ENCODE measurements at places on chromosomes 3 and 15.

DNA sequence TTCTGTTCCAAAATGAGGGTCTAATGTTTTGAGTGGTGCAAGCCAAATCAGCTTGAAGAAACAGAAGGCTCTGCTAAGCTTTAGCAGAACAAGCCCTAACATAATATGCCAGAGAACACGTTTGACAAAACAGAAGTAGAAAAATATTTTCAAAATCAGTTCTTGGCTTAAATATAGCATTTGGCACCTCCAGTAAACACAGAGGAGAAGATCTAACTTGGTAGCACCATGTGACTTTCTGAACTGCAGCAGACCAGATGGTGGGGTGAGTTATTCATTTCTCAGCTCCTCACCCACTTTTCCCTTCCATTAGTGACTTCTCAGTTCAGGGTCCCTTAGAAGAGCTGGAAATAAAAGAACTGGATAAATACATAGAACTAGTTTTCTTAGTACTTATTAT is 395.8 kb downstream of the MAGI1 start:
- peak; percentile 10 for DNase-seq

GRCh38 chr3:61960976-61961375 is 399.6 kb downstream of the PTPRG start:
- no peak for DNase-seq

GRCh38 chr3:190302212-190302867 is 19.9 kb downstream of the CLDN1 start:
- no peak for DNase-seq

DNA sequence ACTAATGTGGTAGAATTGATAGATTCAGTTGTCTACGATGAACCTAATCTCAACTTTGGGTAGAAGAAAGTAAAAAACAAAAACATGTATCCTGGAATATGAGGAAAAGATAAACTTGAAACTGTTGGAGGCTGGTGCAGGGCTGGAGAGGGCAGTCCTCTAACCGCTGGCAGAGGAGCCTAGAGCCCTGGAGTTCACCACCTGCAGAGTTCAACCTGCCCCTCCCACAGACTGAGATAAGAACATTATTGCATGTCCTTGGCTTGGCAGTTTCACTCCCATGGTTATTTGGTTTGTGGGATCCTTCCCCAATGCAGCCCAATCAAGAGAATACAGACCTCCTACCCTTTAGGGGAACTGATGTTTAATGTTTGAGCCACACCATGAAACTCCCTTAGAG is 53.2 kb upstream of the GATM start:
- no peak for DNase-seq

GRCh38 chr3:179324270-179324754 is 1.5 kb downstream of the ZNF639 start:
- peak; percentile 46 for DNase-seq

DNA sequence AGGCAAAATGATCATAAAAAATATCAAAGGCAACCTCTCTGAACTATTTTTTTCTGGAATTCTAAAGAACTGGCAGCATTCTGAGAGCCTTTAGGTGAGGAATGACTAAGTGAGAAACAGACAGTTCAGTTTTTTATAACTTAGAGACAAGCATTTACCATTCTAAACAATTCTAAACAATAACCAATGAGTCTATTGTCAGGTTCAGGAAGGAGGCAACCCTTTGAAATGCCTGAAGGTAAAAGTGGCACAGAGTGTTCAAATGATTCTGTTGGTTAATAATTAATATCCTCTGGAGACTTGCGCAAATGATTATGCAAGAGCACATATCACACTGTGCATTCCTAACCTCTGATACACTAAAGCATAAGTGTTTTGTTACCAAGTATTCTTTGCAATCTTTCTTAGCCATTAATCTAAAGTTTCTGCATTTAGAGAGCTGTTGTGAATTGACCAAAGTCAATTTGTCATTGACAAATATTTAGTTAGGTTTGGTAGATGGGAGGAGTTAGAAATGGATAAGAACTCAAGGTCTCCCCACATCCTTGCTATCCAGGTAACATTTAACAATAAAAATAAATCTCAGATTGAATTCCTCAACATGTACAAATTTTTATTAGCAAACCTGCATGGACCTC is 9.2 kb upstream of the TGFBR2 start:
- no peak for DNase-seq

- DNase-seq, result no peak
These were observed 12.7 kb upstream of the GHRL start for GRCh38 chr3:10305331-10305902.

- DNase-seq, result peak; percentile 69
These were observed 50.9 kb downstream of the MYL3 start for GRCh38 chr3:46812237-46812791.

- peak; percentile 57 for DNase-seq
These were observed 45.5 kb downstream of the PPM1L start for GRCh38 chr3:160801386-160802118.

- DNase-seq, result no peak
These were observed 157.5 kb downstream of the PDZRN3 start for GRCh38 chr3:73467211-73467610.

DNA sequence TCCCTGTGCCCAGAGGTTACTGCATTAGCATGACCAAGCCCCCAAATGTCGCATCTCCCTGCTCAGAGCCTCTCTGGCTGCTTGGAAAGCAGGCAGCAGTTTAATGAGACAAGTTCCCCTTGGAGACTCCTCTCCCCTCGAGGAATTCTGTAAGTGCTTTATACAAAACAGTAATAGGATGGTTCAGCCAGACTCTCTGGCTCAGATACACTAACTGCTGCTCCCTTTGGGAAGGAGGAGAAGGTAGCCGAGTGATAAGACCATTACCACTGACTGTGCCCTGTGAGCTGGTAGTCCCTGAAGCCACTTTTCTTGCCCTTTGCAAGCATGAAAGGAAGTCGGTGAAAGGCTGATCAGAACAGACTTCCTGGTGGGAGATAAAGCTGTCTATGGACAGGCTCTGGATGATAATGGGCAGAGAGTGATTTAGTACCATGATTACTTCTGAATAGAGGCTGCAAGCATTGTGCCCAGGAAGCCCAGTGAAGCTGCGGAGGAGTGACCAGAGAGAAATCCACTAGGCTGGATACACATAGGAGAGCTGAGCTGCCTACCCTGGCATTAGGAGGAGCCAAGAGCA is 100.8 kb downstream of the SEMA6D start:
- no peak for DNase-seq

GRCh38 chr3:53834429-53835095 is 11.7 kb downstream of the CHDH start:
- DNase-seq, result no peak

- peak; percentile 72 for DNase-seq
These were observed 23.4 kb downstream of the FOXL2 start for GRCh38 chr3:138923531-138923994.

- no peak for DNase-seq
These were observed 94.7 kb downstream of the CCNL1 start for GRCh38 chr3:157065201-157065600.

DNA sequence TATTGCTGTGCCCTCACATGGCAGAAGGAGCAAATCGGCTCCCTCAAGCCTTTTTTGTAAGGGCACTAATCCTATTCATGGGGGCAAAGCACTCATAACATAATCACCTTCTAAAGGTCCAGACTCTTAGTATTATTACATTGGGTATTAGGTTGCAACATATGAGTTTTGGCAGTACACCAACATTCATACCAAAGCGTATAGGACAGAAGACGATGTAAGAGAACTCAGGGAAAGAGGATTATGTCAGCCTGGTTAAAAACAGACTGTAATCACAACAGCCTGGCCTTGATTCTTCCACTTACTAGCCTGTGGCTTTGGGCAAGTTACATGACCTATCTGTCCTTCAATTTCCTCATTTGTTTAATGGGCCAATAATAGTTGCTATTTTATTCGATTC is 828.5 kb upstream of the NECTIN3 start:
- DNase-seq, result peak; percentile 1

DNA sequence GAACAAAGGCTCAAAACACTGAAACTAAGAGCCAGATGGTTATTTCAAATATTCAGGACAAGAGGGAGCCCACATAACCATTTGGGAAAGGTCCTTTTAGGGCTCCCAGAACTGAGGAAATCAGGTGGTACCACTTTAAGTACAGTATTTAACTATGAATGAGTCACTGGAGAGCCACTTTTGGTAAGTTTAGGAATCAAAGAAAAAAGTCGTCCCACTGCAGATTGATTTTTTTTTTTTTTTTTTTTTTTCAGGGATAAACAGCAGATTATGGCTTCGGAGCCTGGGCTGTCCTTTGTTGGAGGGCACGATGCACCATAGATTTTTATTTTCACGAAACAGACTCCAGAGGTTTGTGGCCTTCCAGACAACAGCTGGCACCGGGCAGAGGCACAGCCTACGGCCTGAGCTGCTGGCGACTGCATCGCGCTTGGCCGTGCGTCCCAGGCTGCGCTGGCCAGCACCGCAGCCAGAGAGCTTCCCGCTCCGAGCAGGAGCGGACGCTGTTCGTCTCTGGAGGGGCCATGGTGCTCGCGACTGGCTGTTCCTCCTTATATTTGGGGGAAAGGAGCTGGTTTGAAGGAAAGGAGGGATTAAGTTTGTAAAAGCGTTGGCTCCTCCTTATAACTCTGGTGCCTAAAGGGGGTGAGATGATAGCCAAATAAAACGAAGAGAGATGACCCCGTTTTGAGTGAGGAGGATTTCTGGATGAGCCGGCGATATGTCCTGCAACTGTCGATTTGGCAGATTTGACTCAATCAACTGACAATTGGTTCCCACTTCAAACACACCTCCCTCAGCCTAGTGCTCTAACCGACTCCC is 152.9 kb upstream of the GOLIM4 start:
- DNase-seq, result peak; percentile 64

- DNase-seq, result no peak
These were observed 222.7 kb downstream of the EFHB start for GRCh38 chr3:19711160-19711782.

DNA sequence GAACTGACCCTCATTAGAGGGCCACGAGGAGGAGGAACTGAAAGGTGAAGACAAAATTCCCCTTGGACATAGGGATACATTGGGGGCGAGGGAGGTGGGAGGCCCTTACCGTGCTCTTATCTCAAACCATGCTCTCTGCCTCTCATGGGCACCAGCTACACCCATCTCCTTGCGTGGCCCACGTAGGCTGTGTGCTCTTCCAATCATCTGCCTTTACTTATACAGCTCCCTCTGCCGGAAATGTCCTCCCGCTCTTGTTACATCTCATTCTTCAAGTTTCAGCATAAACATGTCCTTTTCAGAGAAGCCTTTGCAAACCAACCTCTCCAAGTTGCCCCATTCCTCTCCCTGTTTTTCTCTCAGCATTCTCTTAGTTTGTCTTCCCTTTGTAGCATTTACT is 307.8 kb upstream of the PROK2 start:
- DNase-seq, result no peak

DNA sequence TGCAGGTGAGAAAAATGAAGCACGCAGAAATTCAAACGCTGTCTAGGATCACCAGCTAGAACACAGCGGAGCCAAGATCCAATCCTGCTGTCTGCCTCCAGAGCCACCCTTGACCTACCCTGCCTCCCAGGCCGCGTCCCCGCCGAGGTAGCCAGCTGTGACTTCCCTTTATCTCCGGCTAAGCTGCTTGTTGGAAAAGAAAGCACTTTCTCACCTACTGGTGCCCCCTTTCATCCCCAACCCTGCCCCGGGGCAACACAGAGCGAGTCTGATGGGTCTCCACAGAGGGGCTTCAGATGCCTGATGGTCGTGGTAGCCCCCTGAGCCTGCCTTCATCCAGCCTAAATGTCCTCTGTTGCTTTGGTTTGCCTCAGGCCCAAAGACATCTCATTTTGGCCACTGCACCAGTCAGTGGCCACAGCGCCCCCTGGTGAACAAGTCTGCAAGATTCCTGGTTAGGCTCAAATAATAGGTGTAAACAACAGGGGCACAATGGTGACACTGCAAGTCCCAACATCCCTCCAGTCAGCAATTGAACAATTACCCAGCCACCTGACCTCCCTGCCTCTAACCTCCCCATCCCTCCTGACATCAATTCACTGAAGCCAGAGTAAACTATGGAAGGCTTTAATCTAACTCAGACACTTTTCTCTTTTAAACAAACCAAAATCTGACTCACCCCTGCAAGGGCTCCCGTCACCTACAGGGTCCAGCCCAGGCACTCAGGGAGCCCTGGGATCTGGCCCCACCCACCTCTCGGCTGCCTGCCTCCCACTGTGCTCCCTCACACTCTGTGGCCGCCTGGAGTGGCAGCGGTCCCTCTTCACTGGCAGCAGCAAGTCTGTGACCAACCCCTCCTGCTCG is 27.3 kb upstream of the BCL2L10 start:
- peak; percentile 62 for DNase-seq

DNA sequence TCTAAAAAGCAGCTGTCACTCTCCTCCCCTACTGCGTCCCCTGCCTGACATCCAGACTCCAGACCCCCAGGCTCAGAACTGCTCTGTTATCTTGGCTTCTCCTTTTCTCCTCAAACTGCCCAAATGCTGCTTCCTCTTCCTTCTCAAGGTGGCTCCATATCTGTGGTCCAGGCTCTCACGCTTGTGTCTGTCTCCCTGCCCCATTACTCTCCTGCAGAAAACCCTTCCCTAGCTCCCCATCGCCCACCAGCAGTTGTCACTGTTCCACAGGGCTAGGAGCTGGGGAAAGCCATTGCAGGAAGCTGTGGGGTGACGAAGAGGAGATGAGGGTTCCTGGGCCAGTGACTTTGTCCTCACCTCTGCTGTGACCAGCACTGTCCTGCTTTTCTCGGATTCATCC is 30.7 kb upstream of the CGNL1 start:
- DNase-seq, result no peak

GRCh38 chr15:90838544-90838943 is 29.8 kb upstream of the FURIN start:
- DNase-seq, result no peak

- no peak for DNase-seq
These were observed 212.5 kb downstream of the CADPS start for GRCh38 chr3:62662677-62663076.

- no peak for DNase-seq
These were observed 6.9 kb upstream of the CFAP20DC start for GRCh38 chr3:59056706-59057105.

DNA sequence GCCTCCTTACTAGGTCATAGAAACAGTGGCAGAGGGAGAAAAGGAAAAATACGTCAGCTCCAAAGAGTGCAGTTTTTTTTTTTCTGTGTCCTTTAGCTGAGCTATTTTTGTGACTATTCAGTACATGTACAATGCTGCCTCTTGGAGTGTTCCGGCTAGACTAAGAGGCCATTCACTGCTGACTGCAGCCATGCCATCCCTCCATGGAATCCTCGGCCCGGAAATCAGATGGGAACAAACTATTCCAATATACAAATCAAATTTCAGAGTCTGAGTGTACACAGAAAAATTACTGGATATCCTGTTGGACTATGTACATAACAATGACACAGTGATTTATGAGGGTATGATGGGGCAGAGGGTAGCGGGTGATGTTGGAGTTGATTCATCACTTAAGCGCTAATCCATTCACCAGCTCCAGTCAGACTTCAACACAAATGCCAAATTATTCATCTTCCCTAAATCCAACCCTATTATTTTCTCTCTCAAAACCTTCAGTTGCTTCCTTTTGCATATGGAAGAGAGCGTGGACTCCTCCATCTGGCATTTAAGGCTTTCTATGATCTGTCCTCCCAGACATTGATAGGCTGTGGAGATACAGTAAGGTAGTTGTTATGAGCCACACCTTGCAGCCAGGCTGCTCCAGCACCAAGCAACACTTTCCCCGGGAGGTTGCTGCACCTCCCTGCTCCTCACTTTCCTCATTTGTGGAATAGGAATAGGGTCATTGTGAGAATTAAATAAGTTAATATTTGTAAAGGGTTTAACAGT is 109.1 kb downstream of the LPP start:
- DNase-seq, result peak; percentile 49

GRCh38 chr3:1987980-1988379 is 110.7 kb upstream of the CNTN4 start:
- no peak for DNase-seq

All from muscle of leg (tissue), 16 donors.